ENCODE measurements at places on chromosomes 6 and 20.

GRCh38 chr6:75296811-75297779 is 12.5 kb upstream of the TMEM30A start:
- DNase-seq, result peak; percentile 51

DNA sequence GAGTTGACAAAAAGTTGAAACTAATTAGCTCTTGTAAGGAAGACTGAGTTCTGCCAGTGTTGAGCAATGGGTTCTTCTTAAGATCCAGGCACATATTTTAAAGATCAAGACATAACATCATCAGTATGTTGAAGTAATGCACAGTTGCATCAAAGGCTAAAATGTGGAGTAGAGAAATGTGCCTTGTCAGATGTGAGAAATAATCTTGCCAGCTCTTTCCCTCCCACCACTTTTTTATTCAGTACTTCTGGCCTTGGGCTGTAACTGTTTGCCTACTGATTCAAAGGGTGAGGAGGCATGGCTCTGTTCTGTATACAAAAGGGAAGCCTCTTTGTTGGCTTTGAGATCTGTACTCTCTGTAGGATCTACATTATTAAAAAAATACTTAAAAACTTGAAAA is 13.1 kb downstream of the PKIB start:
- no peak for DNase-seq

DNA sequence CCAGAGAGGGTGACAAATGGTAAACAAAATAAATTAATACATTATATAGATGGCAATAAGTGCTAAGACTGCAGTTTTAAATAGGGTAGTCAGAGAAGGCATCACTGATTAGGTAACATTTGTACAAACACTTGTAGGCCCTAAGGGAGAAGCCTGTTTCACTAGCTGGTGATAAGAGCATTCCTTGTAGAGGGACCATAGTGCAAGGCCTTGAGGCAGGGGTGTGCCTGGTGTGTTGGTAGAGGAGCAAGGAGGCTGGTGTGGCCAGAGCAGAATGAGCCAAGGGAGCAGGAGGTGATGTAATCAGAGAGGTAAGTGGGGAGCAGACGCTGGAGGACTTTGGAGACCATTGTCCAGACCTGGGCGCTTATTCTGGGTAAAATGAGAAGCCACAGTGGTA is 70.7 kb downstream of the ANKRD6 start:
- DNase-seq, result no peak

DNA sequence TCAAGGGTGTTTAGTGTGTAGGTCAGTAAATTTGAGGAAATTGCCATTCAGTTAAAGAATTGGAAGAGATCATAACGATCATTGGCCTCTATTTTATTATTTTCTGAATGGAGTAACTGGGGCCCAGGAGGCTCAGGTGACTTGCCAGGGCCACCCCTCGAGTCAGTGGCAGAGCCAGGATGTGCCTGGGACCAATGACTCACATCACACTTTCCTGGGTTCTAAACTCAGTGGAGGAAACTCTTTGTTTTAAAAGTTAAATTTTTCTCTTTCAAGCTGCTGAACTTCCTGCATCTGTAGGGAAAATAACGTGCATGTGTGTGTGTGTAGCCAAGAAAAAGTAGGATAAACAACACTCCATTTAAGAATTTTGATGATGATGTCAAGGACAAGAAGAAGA is 135.5 kb downstream of the MYLK4 start:
- DNase-seq, result no peak

DNA sequence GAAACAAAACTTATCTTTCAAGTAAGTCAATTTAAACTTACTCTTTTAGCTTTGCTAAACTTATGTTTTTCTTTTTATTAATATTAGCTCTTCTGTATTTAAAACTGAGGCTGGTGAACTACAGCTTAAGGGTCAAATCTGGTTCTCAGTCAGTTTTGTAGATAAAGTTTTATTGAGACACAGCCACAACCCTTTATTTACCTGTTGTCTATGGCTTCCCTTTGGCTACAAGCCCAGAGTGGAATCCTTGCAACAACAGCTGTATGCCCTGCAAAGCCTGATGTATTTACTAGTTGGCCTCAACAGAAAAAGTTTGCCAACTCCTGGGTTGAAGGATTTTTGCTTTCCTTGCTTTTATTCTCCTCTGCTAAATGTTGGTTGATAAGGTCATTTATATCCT is 491.4 kb upstream of the RNF217 start:
- no peak for DNase-seq

DNA sequence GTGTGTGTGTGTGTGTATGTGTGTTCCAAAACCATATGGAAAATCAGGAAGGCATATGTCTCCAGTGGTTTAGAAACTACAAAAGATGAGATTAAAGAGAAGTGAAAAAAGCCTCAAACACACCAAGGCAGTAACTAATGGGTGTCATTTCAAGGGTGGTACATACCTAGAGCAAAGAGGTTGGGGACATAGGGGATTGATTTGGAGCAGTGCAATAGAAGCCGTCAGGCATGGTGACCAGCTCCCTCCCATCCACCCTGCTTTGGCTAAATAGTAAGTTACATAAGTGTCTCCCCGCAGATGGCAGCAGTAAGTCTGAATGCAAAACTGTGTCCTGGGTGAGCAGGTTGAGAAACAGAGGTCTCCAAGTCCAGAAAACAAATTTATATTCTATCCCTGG is 10.4 kb upstream of the ELMO2 start:
- no peak for DNase-seq

DNA sequence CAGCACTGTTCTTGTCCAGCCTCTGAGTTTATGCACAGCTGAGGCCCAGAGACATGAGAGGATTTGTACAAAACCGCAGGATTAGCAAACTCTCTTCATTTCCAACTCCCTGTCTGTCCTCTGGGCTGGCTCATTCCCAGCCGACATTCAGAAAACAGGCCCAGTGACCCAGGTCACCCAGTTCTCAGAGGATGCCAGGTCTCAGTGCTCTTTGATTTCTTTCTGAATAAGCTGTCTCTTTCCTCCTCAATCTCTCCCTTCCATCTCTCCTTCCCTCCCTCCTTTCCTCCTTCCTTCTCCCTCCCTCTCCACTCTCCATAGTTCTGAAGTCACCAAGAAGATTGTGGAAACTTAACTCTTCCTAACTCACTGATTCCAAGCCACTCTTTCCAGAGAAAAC is 372.7 kb upstream of the SULF2 start:
- no peak for DNase-seq

GRCh38 chr20:17896193-17896723 is 72.3 kb downstream of the SNX5 start:
- DNase-seq, result peak; percentile 69

- DNase-seq, result no peak
Measured at GRCh38 chr20:438571-439469, 23.5 kb downstream of the TBC1D20 start.

GRCh38 chr6:134826889-134827737 is 122.8 kb downstream of the ALDH8A1 start:
- no peak for DNase-seq

DNA sequence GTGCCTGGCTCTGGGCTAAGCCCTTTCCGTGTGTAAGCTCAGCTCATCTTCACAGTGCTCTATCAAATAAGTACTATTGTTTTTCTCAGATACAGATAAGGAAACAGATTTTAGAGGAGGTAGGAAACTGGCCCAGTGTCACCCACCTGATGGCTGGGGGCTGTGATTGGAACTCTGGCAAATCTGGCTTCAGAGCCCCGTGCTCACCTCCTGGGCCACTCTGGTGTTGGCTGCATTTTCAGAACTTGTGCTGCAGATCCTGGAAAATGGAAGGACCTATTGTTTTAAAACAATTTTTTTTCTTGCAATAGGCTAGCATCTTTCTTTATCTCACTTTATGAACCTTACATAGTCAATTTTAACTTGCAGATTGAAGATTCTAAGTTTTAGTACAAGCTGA is 5.7 kb downstream of the STX16 start:
- DNase-seq, result no peak

DNA sequence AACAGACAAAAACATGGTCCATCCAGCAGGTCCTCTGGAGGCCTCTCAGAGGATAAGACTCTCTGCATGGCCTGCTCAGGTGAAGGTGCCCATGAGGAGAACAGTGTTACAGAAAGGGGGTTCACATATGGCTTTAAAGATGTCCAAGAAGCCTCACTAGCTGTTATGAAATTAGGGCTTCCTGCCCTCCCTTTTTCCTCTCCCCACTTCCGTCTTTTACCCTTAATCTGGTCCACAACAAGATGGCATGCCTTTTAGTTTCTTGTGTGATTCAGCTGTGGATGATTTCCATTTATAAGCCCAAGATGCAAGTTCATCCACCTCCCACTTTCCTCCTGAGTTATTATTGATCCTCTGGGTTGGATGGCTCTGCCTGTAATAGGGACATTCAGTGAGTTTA is 14.0 kb downstream of the GCNT2 start:
- DNase-seq, result peak; percentile 60

DNA sequence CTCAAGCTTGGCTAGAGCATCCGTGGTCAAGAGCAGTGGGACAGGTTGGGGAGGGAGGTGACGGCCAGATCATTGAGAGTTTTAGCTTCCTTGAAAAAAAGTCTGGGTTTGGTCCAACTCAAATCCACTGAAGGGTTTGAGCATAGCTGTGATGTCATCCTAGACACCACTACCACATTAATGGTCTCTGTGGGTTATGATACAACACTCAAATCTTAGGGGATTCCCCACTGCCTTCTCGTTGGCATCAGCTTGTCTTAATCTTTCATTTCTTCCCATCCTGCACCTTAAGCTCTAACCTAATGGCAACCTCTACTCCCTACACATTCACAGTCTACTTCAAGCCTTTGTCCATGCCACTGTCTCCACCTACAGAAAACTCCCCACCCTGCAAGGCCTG is 77.3 kb downstream of the BMP6 start:
- no peak for DNase-seq

- no peak for DNase-seq
Measured at GRCh38 chr6:54282186-54282585, 26.1 kb upstream of the TINAG start.

GRCh38 chr6:150635906-150636514 is 36.3 kb downstream of the PLEKHG1 start:
- DNase-seq, result no peak

- DNase-seq, result no peak
Measured at GRCh38 chr6:41578217-41579087, 32.3 kb downstream of the FOXP4 start.

GRCh38 chr20:58623579-58624473 is 27.3 kb upstream of the STX16 start:
- no peak for DNase-seq

DNA sequence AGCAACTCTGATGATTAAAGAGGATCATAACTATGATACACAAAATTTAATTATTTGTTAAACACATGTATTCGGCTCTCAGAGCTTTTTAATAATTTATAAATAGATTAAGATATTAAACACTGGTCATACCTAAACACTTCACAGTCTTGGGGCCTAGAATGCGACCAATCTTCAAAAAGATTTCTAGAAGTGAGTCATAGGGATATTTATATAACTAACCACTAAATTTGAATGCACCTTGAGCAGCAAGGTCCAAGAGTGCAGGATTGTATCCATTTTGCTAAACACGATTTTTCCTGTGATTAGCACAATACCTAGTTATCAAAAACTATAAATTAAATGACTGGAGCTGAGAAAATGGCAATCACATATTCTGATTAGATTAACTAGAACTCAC is 709.3 kb downstream of the EPHA7 start:
- DNase-seq, result no peak

DNA sequence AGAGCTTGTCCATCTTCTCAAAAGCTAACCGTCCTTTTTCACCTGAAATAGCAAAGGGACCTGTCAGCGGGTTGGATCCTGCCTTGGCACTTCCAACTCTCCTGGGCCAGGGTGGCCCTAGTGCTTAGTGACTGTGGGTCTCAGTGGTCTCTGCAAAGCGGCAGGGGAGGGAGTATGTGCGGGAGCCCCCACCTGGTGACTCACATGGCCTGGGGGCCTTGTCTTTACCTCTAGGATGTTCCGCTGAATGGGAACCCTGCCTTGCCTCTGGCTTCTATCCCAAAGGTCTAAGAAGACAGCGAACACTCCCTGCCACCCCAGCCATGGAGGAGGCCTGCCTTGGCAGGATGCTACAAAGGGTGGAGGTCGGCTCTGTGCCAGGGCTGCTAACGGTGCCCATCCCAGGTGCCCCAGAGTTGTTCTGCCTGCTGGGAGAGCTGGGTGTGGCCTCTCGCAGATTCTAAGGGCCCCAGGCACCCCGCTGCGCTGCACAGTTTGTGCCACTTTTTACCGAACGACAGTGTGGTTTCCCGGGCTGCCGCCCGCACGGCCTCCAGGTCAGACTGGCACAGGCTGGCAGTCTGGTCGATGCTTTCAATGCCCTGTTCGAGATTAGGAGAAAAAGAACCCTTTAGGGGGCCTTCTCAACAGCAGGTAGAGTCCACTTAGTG is 77.2 kb downstream of the PTPN1 start:
- DNase-seq, result no peak

DNA sequence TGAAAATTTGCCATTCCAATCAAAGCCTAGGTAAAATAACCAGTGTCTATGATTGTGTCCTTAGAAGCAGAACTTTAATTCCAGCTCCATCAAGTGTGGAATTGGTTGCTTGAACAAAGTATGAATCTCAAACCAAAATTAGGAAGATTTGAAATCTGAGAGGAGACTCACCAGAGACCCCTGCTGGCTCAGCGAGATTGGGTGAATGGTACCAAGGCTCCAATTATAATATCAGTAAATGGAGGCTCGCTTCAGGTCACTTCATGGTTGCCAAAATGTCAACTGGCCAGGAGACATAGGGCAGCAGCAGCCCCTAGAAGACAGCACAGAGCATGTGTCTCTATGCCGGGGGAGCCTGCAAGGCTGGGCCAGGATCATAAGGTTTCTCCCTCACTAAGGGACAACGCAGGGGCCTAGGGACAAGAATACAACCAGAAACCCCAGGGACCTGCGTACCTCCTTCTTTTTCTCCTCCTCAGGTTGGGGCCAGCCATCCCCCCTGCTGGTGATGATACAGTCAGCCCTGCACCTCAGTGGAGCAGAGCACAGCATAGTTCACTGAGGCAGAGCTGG is 14.0 kb downstream of the RBL1 start:
- peak; percentile 16 for DNase-seq

DNA sequence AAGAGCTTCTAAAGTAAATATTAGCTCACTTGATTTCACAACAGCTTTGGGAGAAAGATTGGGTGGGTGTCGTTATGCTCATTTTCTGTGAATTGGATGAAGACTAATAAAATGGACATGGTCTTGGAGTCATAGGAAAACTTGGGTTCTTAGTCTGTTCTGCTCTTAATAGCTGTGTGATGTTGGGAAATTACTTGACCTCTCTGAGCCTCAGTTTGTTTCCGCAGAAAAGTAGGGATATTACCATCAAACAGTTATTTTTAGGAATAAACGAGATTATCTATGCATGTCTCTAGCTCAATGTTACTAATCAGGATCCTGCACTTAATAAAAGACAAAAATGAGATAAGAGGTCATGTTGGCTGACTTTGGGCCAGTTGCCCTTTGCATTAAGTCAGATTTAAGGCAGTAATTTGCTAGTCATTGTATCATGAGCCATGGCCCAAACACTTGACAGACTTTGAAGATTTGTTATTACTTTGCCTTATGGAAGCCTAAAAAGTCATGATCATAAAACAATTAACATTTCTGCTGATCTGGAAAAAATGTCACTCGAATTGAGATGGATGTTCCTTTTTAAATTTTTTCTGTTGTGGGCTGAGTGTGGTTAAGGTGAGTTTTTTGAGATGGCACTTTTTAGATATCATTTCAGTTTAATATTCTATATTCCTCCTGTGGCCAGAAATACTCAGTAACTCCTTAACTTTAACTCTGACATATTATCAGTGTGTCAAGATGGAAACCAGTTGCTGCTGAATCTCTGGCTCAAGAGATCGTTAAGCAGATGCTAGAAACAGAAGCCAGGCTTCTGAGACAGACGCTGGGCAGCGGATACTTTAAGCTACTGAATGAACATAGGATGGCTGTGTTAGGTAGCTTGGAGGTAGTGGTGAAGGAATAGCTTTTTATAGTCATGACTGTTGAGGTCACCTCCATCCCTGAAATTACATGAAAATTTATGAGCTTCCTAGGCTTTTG is 291.6 kb downstream of the PHF3 start:
- no peak for DNase-seq

Measured in suppressor macrophage (primary cell).